CD4-positive, alpha-beta T cell treated with Interleukin-12 subunit alpha and Interleukin-12 subunit beta, for 1 hour (primary cell): ENCODE measurements at places on chromosomes 1 and 21.

DNA sequence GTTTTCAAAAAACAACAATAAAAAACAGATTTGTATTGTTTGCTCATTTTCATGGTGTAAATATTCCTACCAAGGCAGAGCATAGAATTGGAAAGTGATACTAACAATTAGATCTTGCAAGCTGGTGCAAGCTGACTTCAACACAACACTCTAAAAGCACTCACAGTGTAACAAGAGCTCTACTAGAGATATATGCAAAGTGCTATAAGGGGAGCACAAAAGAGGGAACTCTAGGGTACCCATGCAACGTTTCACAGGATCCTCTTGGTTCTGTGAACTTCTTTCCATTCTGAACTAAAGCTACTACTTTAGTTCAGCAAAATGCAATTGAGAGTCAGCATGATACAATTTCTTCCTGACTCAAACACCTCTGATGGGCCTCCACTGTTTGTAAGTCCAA is 78.3 kb downstream of the ATP1B1 start:
- no peak for DNase-seq

DNA sequence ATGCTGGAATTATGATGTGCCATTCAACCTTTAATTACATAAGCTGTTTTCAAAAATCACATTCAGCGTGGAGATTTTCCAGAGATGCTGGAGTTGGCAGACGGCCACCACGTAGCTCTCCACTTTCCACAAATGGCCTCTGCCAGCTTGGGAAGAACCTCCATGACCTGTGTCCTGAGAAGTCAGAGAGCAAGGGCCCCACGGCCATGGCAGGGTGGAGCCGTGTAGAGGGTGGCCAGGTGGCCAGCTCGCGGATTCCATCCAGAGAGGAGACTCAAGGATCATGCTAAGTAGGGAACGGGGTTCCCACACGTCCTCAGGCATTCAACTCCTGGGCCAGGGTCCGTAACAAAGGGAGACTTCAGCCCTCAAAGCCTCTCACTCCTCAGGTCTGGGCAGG is 1.3 kb upstream of the GALE start:
- no peak for DNase-seq

- DNase-seq, result no peak
These were observed 6.1 kb downstream of the TENT5C start for GRCh38 chr1:117611894-117612483.

DNA sequence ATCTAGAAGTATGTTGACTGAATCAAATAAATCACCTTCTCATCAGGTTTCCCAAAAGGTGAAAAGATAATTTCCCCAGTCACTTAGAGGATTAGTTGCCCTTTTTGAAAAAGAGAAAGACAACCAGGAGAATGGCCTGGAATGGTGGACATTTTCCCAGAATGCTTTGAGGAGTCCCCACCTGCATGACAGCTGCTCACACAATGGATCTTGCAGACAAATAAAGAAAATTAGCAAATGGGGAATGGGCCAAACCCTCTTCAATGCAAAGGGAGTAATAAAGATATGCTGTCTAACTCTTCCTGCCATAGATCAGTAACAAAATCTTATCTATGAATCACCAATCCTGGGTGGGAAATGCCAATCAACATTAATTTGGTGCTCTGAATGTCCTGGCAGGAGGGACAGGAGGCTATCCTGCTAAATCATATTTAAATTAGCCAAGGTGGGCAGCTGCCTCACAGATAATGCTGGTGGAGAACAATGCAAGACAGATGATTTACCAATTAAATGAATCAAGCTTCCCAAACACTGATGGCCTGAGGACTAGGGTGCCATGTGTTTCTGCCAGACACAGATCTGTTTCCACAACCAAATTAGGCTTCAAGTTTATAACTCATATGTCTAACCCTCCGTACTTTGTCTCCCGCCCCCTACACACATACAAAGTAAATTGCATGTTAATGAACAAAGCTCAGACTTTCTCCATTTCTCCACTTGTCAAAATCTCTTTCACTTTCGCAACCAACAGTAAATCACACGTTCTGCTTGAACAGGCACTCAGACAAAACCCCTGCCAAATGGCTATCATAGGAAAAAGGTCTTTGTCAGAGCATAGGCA is 488.0 kb upstream of the PLXNA2 start:
- DNase-seq, result no peak

- no peak for DNase-seq
These were observed 10.8 kb downstream of the CAMTA1 start for GRCh38 chr1:6796095-6796494.

- DNase-seq, result no peak
These were observed 78.6 kb upstream of the ACTL8 start for GRCh38 chr1:17676387-17677060.

DNA sequence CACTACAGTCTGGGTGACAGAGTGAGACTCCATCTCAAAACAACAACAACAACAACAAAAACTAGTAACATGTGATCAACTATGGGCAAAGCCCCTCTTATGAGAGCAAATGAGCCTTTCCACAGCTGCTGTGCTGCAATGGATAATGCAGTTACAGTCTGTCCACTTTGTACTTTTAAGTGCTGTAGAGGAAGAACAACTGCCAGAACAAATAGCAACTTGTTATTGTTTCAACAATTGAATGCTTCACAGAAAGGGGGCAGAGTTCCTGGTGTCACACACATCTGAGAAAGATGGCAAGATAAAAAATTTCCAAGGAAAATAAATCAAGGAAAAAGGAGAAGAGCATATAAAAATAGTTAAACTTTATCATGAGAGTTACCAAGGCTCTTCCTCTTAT is 243.6 kb upstream of the DMRTA2 start:
- no peak for DNase-seq

DNA sequence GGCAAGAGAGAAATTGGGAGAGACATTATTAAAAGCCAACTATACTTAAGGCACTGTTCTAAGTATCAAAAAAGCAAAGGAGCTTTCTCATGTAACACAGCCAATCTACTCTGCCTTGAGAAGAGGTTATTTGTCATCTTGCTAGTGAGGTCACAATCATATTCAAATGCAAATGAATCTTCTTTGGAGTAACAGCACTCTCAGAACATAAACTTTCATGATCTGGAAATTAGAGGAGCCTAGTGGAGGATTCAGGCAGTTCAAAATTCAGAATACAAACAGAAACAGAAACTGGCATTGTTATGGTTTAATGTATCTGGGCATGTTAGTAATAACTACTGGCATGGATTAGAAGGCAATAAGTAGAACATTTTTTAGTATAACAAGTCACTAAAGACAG is 57.4 kb downstream of the ARID4B start:
- peak; percentile 32 for DNase-seq

DNA sequence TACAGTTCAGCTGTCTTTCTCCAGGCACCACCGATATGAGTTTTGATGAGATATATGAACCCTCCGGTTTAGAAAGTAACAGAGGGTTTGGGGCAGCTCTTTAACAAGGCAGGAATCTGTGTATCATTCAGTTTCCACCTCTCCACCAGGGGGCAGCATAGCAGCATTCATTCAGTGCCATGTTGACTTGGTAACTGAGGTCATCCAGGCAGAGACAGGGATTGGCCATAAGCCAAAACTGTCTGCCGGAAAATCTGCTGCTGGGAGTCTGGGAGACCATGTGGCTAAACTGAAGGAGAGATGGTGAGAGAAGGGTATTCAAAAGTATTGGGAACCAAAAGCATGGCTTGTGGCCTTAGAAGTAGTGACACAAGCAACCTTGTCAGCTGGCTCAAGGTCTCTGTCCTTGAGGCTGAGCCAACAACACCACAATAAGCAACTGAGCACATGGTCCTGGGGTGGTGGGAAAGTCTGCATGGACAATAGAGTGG is 98.5 kb downstream of the LMX1A start:
- DNase-seq, result peak; percentile 14

- DNase-seq, result peak; percentile 56
These were observed 20.7 kb upstream of the LAX1 start for GRCh38 chr1:203744075-203744972.

- peak; percentile 55 for DNase-seq
These were observed at the start of gene SLAMF6 for GRCh38 chr1:160522622-160523345. Gene SLAMF6, minus strand, starts transcription at chr1:160523255. Its CDS starts 63 bp downstream, at chr1:160523192.

- no peak for DNase-seq
These were observed 452.2 kb downstream of the LTN1 start for GRCh38 chr21:28540514-28540913.

DNA sequence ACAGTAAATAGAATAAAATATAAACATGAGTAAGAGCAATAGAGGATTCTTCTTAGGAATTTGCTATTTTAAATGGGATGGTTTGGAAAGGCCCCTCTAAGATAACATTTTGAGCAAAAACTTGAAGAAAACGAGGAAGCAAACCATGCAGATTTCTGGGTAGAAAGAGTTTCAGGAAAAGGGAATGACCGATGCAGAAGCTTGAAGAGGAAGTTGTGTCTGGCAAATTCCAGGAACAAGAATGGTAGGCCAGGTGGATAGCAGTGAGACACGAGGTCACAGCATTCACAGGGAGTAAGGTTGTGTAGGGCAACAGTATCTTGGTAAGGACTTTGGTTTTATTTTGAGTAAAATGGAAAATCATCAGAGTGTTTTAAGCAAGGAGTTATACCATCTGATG is 108.9 kb downstream of the PEX14 start:
- no peak for DNase-seq

DNA sequence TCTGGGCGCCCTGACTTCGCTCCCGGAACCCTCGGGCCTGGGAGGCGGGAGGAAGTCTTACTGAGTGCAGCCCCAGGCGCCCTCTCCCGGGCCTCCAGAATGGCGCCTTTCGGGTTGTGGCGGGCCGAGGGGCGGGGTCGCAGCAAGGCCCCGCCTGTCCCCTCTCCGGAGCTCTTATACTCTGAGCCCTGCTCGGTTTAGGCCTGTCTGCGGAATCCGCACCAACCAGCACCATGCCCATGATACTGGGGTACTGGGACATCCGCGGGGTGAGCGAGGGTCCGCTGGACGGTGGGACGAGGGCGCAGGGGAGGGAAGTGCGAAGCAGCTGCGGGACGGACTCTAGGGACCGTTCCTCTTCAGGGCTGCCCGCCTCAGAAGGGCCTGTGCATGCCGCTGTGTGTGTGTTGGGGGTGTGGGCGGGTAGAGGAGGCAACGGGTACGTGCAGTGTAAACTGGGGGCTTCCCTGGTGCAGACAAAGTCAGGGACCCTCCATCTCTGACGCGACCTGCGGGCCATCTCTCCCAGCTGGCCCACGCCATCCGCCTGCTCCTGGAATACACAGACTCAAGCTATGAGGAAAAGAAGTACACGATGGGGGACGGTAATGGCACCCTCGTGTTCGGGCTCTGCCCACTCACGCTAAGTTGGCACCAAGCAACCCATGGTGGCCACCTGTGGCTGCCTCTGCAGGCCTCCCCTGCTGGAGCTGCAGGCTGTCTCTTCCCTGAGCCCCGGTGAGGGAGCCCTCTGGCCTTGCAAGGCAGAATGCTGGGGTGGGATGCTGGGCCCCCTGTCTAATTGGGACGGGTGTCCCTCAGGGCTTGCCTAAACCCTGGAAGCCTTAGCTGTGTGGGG is at the start of gene GSTM1:
TSS of gene GSTM1 (plus strand) at position 177 of the 859 bp plus-strand sequence. CDS start at position 234, 57 bp downstream.
- DNase-seq, result no peak

GRCh38 chr1:229186373-229187056 is 84.4 kb upstream of the RAB4A start:
- DNase-seq, result no peak

DNA sequence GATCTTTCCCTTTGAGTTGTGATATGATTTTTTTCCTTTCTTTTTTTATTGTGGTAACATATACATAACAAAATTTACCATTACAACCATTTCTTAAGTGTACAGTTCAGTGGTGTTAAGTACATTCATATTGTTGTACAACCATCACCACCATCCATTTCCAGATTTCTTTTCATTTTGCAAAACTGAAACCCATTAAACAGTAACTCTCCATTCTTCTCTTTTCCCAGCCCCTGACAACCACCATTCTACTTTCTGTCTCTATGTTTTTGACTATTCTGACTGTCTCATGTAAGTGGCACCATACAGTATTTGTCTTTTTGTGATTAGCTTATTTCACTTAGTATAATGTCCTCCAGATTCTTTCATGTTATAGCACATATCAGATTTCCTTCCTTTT is 30.3 kb downstream of the CEP350 start:
- DNase-seq, result no peak

DNA sequence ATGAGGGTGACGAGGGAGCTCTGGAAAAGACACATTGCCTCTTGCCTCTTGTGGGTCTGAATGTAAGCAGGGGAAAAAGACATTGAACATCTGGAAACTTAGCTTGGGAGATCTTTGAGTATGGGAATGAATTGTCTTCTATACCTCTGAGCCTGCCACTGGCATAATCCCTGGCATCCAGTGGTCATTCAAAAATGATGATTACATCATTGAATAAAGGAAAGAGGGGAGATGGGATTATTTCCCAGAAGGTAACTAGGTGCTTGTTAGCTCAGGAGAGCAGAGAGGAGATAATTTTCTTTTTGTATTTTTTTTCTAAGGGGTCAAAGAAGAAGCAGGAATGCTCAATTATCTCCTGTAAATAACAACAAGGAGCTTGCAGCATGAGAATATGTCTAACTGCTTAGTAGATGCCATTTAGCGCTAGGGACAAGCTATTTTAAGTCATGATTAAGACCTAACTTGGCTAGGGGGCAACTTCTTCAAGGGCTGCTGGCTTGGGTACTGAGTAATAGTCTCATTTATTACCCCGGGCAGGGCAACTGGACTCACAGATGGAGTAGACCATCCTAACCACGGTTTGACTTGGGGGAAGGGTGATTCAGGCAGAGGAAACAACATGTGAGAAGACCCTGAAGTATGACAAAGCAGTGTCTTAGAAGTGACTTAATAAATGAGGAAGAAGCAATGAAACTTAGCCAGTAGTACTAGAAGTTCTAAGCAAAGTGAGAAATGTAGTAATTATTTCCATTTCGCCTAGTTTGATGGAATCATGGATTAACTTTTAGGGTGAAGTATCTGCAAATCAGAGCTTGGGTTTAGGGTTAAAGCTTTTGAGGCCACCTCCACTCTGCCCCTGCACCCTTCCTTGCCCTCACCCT is 11.0 kb upstream of the XCL2 start:
- DNase-seq, result no peak

DNA sequence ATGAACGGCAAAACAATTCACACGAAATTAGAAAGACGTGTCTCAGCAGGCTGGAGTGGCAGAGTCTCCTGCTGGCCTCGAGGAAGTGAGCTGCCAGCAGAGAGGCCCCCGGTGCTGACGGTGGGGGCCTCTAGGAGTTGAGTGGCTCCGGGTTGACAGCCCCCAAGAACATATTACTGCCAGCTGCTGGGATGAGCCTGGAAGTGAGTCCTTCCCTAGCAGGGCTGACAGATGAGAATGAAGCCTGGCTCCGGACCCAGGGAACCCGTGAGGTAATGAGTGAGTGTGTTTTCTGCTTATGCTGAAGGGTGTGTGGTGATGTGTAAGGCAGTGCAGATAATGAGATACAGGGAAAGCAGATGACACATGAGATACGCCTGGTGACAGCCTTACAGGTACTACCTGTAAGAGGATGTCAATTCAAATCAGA is 23.5 kb upstream of the LRRC47 start:
- no peak for DNase-seq

DNA sequence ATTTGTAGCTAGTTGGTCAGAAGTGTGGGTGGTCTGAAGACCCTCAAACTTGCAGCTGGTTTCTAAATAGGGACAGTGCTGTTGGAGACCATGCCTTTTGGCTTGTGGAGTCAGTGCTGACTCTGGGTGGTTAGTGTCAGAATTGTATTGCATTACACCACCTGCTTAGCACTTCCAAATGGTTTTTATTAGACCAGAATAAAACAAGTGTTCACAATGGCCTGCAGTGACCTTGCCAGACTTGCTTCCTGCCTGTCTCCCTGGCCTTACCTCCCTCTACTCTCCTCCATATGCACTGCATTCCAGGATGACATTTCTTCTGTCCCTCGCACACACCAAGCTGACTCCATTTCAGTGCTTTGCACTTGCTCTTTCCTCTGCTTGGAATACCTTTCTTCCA is 72.7 kb upstream of the CNIH3 start:
- DNase-seq, result no peak
